T-helper 17 cell (primary cell): ENCODE measurements at places on chromosomes 2 and 18. TPM values are rescaled to one million over a fixed set of nuclear protein-coding genes. Genes with fewer than 3 reads are reported as not detected.

GRCh38 chr2:181656450-181657291 lies at the start of gene CERKL:
TSS of gene CERKL (minus strand) at chr2:181657105. CDS start at chr2:181657006, 99 bp downstream.
- DNase-seq: no peak

- no peak for DNase-seq
Measured at GRCh38 chr2:1402064-1402463, 11.2 kb upstream of the TPO start.

DNA sequence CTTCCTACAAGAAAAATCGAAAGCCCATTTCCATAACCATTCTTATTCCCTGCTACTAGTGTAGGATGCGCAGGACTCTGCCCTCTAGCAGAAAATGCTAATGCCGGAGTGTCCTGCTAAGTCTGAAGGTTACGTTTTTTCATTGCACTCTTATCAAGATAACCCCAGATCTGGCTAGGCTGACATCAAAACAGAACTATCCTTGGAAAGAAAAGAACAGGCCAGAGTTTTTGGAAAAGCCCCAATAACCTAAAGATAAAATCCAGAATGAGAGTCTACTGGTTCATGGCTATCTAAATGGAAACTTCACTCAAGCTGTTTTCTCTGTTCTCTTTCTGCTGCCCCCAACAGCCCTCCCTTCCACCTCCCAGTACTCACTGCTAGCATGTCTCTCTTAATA lies 913 bp downstream of the RNF152 start:
- no peak for DNase-seq

DNA sequence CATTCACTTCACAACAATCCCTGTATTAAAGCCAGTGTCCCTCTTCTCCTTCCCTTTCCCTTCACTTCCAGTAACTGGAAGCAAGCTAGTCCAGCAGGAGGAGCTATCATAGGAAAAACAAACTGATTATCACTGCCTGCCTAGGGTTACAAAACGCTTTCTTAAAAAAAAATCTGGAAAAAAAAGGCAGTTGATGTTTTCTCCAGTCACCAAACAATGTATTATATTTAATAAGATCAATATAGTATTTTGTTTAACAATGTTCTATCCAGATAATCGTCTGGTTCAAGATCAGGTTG lies 78.8 kb upstream of the ITGB6 start:
- DNase-seq: no peak

GRCh38 chr2:222572264-222572721 lies 83.6 kb downstream of the FARSB start:
- DNase-seq: no peak

- DNase-seq: no peak
Measured at GRCh38 chr2:202007015-202007982, 26.4 kb upstream of the FZD7 start.

GRCh38 chr2:235496239-235496621 lies 2.4 kb downstream of the AGAP1 start:
- no peak for DNase-seq

- DNase-seq: no peak
Measured at GRCh38 chr2:164565359-164565758, 55.9 kb downstream of the GRB14 start.

DNA sequence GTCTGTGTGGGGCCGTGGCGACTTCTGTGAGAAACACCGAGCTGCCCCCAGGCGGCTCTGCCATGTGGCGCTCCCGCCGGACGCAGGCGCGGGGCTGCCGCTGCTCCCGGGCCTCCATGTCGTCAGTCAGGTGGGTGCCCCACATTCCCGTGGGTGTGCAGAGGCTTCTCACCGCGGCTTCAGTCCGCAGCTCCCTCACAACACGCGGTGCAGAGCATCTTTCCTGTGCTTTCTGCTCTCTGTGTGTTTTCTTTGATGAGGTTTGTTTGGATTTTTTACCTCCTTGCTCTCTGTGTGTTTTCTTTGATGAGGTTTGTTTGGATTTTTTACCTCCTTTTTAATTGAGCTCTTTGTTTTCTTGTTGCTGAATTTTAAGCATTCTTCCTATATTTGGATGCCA lies 13.0 kb downstream of the AQP12A start:
- peak; percentile 19 for DNase-seq

- no peak for DNase-seq
Measured at GRCh38 chr2:218317303-218317630, 25.0 kb upstream of the TMBIM1 start.

- DNase-seq: no peak
Measured at GRCh38 chr2:169362894-169363559, 693 bp upstream of the LRP2 start.

DNA sequence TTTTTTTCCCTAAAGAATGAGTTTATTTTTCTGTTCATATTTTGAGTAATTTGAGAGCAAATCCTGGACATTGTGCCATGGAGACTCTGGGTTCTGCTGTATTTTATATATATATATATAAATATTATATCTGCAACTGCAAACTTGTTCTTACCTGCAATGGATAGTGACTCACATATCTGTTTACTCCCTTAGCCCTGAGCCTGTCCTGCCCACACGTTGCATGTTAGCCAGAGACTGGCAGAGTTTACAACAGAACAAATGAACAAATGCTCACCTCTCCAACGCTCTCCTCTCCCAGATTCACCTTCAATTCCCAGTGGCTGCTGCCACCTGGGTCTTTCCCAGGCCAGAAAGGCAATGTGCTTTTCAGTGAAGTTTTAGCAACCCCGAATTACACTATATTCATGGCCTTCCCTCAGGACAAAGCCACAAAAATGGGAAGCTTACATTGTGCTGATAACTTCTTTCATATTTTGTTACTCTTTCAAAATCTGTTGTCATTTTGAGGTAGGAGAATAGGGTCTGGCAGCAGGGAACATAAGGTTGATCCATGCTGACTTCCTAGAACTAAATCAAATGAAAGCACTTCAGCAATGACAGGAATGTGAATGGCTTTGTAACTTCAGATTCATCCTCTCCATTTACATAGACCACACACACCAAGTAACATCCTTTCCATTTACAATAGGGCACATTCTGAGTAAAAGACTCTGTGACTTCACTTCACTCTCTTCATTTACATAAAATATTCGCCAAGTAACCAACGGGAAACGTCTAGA lies 105.4 kb upstream of the FAM110C start:
- DNase-seq: no peak

DNA sequence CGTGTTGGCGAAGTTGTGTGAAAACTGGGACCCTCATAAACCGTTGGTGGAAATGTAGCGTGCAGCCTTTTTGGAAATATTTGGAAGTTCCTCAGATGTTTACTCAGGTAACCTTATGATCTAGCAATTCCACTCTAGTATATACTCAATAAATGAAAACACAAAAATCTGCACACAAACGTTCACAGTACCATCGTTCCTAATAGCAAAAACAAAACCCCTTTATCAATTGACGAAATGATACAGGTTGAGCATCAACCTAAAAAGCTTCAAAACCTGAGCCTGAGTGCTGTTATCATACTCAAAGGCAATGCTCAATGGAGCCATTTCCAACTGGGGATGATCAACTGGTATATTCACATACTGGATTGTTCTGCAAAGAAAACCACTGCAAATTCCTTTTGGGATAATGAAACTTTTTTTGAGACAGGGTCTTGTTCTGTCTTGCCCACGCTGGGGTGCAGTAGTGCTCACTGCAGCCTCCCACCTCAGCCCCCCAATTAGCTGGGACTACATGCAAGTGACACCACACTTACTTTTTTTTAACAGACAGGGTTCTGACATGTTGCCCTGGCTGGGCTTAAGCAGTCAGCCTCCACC lies 777 bp upstream of the C18orf32 start:
- no peak for DNase-seq

GRCh38 chr18:34959989-34960388 lies 81.2 kb upstream of the MAPRE2 start:
- no peak for DNase-seq

- DNase-seq: no peak
Measured at GRCh38 chr18:57784034-57784800, 18.9 kb downstream of the ATP8B1 start.

DNA sequence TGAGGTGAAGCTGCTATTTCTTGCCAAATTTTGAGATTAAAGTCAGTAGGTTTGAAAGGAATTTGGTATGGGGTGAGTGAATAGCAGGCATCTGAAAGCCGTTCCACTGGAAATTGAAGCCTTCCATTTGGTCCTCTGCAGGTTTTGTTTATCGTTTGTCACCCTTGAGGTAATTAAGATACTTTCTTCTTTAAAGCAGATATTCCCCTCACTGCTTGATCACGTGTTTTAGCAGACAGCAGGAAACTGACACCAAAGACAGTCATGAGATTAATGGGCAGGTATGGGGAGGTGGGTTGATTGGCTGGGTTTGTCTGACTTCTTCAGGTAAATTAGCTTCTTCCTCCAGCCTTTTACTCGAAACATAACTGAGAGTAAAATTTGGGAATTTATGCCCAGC lies 10.7 kb downstream of the LPIN1 start:
- DNase-seq: no peak

DNA sequence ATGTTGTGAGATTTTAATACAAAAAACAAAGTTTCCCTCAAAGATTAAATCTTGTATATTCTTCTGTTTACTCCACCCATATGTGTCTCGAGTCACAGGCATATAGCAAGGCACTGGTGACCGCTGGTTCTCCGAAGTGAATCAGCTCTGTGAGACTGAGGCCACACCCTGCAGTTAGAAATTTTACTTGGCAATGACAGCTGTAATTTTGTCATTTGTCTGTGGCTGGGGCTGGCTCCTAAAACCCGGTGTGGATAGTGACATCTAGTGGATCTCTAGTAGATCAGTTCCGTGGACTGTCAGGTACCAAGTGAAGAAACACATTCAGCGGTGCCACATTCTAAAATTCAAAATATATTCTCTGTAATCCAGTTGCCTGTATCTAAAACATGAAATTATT lies 278.0 kb downstream of the NEDD4L start:
- DNase-seq: peak; percentile 34

- no peak for DNase-seq
Measured at GRCh38 chr18:8615397-8616027, 6.3 kb downstream of the RAB12 start.

GRCh38 chr2:216527600-216527999 lies 29.0 kb downstream of the RPL37A start:
- no peak for DNase-seq

DNA sequence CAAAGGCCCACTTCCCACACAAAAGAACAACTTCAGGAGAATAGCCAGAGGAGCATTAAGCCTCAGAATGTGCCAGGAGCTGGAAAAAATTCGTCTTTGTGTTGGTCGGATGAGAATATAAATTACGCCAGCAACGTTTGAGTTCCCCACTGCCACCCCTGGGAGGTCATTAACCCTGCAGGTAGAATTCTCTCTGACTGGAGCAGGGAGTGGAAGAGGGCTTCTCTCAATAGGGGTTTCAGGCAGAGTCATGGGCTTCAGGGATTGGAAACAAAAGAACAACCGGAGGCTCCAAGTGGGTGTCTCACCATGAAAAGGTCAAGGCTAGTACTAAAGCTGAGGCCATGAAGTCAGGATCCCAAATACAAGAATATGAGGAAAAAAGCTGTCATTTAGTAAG lies 69.0 kb upstream of the DDX18 start:
- DNase-seq: no peak

- no peak for DNase-seq
Measured at GRCh38 chr18:5972298-5972697, 77.0 kb upstream of the TMEM200C start.

- no peak for DNase-seq
Measured at GRCh38 chr2:148623086-148623485, 21.5 kb upstream of the EPC2 start.

- DNase-seq: no peak
Measured at GRCh38 chr18:11529081-11529480, 80.3 kb upstream of the SLC35G4 start.

DNA sequence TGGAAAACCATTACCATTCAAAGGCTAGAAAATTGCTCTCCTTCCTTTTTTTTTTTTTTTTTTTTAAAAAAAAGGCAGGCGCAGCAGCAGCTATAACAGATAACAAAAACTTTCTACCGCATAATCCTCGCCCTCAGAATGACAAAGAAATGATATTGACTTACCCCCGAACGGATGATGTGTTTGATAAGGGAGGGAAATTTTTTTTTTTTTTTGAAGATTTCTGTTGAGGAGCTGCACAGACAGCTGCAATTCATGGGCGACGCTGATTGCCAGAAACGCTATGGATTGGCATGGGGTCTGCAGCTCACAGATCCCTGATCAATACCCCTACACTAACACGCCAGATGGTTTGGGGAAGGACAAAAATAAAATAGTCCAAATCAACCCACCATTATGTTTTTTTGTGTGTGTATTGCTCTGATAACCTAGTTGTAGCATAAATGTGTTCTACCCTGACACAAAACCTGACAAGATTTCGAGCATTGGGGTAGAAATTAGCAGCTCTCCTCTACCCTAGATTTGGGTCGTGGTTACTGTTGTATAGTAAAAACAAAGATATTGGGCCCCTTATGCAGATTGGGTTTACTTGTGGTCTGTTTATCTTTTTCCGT lies 3.6 kb upstream of the ONECUT2 start:
- no peak for DNase-seq

The MAP2 gene
- total RNA-seq: 0.17 TPM

The MGAT4A gene
- 187 TPM for total RNA-seq

The KCNIP3 gene
- total RNA-seq: not detected

The CYP26B1 gene
- total RNA-seq: not detected

The INPP1 gene
- 3.0 TPM for total RNA-seq

The PLGLB2 gene
- total RNA-seq: 3.6 TPM

The MTCL1 gene
- total RNA-seq: 2.1 TPM

The RUFY4 gene
- 0.77 TPM for total RNA-seq

The VAPA gene
- 161 TPM for total RNA-seq

The GPAT2 gene
- 1.2 TPM for total RNA-seq

The ZC3H6 gene
- 19.6 TPM for total RNA-seq

The RBM43 gene
- total RNA-seq: 11.6 TPM

The SNTG2 gene
- 6.3 TPM for total RNA-seq

The SERTAD2 gene
- 26.4 TPM for total RNA-seq

The PJVK gene
- total RNA-seq: 3.8 TPM

The CRYGC gene
- total RNA-seq: not detected
